ENCODE measurements at places on chromosomes 3 and 15. TPM values are rescaled to one million over a fixed set of nuclear protein-coding genes. Genes with fewer than 3 reads are reported as not detected.

DNA sequence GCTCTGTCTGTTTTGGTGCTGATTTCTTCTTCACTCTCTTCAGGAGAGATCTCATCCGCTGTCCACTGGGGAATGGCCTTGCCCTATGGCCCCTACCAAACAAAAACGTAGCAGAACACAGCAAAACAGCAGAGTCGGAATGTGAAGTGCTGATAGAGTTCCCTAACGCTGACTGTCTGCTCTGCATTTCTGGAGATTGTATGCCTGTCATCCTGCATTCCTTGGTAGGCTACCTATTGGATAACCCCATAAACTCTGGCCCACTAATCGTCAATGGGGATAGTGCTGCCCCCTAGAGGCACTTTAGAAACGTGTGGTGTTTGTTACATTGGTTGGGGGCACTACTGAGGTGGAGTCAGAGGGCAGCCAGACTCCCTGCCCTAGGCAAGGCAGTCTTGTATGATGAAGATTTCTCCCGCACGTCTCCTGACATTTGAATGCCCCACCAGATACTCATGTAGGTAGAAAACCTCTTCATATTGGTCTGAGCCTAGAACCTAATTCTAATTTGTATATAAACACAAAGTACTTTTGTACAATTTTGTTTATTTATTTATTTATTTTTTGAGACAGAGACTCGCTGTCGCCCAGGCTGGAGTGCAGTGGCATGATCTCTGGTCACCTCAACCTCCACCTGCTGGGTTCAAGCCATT, 15.6 kb upstream of the MAGEF1 start:
- peak; percentile 97 for DNase-seq

- DNase-seq = peak; percentile 8
These were observed 29.4 kb upstream of the SLITRK3 start for GRCh38 chr3:165225604-165226003.

DNA sequence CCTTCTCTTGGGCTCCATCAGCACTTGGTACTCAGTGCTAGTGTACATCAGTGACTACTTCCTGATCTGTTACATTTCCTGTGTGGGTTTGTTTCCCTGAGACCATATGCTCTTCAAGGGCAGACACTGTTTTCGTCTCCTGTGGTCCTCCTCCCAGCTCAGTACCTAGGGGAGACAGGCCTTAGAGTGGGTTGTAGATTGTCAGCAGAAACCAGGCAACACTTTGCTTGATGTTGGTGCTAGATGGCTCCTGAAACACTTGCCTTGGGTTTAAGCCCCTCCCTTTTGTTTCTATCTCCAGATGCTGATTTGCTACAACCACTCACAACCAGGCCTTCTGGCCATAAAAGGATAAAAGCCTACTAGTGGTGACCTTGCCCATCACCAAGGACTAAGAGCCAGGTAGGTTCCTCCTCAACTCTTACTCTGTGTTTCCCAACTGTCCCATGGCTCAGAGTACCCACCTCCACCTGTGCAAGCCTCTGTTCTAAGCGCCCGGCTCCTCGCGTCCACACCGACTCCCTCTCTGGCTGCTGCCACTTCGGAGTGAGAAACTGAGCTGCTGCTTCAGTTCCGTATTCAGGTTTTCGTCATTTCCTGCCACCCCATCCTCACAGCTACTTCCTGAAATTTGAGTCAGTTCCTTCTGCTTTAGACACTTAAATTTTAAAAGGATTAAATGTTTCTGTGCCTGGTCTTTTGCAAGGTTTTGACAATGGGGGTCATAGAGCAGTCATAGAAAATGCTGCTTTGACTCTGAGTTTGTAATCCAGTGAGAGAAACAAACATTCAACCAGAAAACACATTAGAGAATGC, at the start of gene HCLS1:
Gene HCLS1, minus strand, starts transcription at position 548 of the 816 bp plus-strand sequence. CDS start 2,556 bp downstream, outside the sequence.
- DNase-seq = peak; percentile 12

- DNase-seq = no peak
These were observed 595.1 kb upstream of the ARPP21 start for GRCh38 chr3:35044190-35044589.

- DNase-seq = no peak
These were observed 360.9 kb upstream of the KCNH8 start for GRCh38 chr3:18787441-18787840.

DNA sequence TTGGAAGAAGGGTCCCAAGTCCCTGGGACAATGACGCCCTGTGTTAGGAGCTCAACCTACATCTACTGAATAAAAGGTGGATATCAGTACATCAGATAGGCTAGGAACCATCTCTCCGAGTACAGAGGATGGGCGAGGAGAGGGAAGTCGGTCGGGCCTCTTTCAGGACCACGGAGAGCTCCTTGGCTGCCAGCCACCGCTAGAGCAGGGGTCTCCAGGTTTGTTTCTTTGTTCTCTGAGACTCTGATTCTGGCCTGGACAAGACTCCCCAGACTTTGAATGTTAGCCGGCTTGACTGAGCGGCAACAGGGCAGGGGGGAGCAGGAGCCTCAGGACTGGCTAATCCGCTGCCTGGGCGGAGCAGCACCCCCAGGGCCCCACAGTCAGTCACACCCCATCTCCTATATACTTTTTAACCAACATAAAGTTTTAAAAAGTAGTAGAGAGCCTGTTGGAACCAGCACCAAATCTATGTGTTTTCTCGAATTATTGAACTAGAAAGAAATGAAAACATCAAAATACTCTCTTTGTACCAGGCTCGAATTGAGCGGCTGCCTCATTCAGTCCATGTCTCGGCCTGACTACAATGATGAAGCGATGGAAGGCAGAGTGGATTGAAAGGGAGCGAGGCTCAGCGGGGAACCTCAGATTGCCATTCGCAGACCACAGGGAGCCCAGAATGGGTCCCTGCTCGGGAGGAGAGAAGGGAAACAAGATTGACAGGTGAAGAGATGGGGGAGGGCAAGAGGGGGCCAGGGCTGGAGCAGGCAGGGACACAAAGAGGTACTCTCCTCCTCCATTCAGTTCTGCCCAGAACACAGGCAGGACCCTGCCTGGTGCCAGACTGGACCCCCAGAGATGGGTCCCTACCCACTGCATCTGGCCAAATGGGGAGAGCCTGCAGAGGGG, 131.6 kb downstream of the TPRA1 start:
- peak; percentile 91 for DNase-seq

GRCh38 chr3:72169561-72170472, 384.9 kb upstream of the PROK2 start:
- DNase-seq = no peak

DNA sequence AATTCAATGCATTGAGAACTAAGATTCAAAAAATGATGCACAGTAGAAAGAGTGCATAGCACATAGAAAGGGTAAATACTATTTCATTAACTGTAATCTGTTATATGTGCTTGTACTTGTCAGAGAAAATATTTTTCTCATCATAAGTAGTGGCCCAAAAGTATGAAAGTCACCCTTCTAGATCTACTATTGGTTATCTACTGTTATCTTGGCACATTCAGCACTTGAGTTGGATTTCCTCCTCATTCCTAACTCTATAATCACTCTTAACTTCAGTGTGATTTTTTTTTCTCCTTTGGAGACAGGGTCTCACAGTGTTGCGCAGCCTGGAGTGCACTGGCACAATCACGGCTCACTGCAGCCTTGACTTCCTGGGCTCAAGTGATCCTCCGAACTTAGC, 194.4 kb downstream of the PCCB start:
- no peak for DNase-seq

- DNase-seq = no peak
These were observed 72.1 kb upstream of the FNDC3B start for GRCh38 chr3:171967137-171967783.

DNA sequence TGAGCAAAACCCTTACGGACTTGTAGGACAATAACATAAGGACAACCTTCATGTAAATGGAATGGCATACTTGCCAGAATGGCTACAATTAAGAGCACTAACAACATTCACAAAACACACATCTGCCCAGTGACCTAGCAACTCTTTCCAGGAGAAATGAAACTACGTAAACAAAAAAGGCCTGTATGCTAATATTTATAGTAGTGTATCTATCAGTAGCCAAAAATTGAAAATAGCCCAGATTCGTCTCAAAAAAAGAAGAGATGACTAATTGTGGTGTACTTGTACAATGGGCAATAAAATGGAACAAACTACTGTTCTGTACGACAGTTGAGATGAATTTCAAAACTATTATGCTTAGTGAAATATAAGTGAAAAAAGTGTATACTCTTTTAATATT, 38.4 kb downstream of the CMC1 start:
- no peak for DNase-seq

DNA sequence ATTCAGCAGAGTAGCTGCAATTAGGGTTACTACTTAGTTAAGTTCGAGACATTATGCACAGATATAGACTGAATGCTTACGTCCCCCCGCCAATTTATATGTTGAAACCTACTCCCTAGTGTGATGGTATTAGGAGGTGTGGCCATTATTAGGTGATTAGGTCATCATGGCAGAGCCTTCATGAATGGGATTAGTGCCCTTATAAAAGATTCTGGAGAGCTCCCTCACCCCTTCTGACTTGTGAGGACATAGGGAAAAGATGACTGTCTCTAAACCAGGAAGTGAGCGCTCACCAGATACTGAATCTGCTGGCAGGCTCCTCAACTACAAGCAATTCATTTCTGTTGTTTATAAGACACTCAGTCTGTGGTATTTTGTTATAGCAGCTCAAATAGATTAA, 25.6 kb upstream of the TEX9 start:
- DNase-seq = peak; percentile 16

DNA sequence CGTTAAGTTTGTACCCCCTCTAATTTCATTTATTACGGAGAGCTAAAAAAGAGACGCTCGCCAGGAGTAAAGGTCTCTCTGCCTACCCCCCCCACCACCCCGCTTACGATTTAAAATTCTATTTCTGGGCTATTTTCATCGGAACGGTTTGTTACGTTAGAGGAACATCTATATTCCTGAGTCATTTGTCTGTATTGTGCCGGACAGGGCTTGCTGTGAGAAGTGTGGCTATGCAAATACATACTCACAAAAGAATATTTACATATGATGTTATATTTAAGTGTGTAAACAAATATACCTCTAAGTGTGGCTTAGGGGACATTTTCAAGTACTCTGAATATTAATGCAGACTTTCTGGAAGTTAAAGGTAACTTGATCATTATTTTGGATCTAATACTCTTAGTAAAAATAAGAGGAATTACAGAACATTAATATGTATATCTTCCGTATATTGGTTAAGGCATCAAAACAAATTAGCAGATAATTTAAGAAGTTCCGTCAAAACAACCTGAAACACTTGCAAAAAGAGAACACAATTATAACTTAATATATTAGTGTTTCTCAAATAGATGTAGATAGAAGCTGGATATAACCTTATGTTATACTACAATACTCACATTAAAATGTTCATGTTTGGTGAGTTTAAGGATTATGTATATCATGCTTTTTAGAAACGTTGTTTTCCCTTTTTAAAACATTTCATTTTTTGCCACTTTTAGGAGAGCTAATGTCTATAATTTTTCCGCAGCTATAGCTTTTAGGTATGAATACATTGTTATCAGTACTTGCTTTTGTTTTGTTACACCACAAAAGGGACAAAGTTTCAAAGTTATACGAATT, 1.6 kb upstream of the SHOX2 start:
- no peak for DNase-seq

DNA sequence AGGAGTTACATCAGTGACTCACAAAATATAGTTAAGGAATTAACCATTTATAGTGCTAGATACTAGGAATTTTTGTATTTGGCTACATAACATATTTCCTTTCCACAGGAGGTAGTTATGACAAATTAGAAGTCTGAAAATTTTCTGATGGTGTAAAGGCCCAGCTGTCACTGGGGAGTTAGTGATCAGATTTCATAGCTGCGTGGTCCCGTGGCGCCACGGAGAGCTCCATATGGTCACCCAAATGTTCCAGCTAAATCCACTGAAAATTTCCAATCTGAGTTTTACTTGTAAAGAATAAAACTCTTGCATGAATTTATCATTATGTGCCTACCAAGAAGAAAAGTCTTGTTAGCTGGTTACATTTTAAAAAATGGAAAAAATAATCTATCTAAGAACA, 368.9 kb upstream of the PLSCR5 start:
- no peak for DNase-seq

Gene GOLGA6B
- not detected for polyA plus RNA-seq

Gene SPINK8
- not detected for polyA plus RNA-seq

Gene DUOXA2
- polyA plus RNA-seq = not detected

Gene RFTN1
- polyA plus RNA-seq = 4.6 TPM

Gene FBXO40
- 0.05 TPM for polyA plus RNA-seq
